ENCODE measurements at places on chromosomes 3 and 15.

- no peak for DNase-seq
These were observed 7.9 kb upstream of the PIK3CB start for GRCh38 chr3:138842483-138843188.

DNA sequence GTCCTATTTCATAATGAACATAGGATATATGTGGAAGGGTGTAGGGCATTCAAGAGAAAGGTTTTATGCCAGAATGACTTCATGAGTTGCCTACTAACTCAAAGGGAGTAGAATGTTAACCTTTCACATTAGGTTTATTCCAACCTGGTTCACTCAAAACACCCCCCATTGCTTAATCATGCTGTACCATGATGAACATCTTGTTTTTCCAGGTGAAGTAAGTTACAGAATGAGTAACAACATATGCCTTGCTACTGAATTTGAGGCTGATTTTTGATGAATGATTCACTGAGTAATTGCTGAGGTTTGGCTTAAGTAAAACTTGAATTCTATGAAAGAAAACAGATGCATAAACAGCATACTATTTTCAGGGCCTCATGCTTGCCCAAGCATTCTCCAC, 5.9 kb upstream of the CLDN16 start:
- DNase-seq = no peak

DNA sequence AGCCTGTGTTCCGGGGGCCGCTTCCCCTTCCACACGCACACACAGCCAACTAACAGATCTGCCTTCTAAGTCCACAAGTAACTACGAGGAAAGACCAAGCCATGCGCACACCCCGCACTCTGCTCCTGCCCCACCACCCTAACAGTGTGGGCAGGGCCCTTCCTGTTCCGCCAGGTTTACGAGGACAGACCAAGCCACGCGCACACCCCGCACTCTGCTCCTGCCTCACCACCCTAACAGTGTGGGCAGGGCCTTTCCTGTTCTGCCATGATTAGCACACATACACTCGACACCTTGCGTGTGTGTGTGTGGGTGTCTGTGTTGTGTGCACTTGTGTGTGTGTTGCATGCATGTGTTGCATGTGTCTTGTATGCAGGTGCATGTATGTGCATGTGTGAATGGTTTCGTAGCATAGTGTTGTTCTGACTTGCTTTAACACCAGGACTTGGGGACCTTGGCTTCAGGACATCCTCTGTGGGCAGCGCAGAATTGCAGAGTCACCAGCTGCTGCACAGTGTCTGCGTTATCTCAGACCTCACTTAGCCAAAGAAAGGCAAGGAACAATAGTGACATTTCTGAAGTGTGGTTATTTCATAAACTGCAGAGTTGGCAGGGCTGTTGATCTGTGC, 114.4 kb downstream of the CHSY1 start:
- DNase-seq = no peak

DNA sequence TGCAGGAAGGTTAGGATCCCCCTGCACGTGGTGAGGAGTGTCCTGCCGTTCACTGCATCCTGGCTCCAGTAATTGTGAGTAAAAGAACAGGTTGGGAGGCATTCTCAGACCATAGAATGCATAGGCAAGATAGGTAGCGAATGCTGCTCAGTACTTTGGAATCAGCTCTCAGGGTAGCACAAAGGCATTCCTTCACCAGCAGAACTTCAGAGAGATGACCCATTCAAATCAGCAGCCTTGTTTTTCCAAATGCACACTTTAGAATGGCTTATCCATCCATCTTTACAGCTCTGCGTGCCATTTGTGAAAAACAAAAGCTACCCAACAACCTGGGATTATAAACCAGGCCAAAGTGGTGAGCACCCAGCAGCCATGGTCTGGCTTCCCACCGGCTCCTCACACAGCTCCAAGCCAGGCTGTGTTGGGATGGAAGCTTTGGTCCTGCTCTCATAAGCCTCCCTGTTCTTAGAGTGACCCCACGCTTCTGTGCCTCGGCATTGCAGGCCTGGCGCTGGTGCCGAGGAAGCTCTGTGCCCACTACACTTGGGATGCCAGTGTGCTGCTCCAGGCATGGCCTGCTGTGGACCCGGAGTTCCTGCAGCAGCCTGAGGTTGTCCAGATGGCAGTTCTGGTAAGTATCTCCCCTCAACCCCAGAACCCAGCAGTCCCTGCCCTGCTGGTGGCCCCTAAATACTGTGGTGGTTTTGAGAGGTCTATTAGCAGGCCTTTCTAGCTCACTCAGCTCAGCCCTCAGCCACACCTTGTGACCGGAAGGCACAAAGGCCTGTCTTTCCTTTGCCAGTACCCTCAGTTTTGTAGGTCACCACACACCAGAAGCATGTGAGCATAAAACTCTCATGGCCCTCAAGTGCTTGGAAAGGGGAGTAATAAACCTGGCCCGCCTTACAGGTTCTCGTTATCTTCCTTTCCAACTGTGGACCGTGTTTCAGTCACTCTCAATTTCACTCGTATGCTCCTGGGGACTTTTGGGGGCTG, 52.9 kb upstream of the LIMD1 start:
- DNase-seq = no peak

- no peak for DNase-seq
These were observed 71.8 kb downstream of the DTWD1 start for GRCh38 chr15:49692514-49693090.

GRCh38 chr3:18051306-18051705, 308.9 kb upstream of the TBC1D5 start:
- no peak for DNase-seq

DNA sequence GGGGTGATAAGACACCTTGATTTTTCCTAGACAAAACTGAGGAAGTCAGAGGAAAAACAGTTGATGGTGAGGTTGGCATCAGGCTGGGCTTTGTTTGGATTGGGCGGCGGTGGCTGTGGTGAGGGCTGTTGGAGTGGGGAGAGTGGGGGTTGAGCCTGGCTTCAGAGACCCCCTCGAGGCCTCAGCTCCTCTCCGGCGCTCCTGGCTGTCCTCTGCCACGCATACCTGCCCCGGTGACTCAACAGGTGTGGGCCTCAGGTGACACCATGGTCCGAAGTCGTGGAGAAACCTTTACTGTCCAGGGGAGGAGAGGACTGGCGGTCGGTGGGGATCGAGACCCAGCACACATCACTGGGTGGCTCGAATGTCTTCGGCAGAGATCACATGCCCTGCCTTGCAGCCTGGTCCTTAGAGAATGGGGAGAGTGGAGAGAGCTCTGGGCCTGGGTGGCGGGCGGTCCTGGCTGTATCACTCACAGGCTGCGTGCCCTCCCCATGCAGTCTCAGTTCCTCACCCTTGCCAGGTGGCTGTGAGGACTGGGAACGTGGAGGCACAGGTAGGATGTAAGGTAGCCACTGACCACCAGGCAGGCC, 2.6 kb downstream of the APBA2 start:
- DNase-seq = no peak

DNA sequence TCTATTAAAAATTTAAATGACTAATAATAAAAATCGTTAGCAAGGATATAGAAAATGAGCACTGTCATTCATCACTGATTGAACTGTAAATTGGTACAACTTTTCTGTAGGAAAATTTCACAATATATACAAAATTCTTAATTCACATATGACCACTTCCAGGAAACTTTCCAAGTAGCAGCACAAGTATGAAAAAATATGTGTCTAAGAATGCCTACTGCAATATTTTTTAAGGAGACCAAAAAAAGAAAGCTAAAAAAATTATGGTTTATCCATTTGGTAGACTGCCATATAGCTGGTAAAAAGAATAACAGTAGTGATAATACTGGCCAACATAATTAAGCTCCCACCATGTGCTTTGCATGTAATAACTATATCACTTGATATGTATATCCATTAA, 59.2 kb downstream of the KLHL6 start:
- no peak for DNase-seq

DNA sequence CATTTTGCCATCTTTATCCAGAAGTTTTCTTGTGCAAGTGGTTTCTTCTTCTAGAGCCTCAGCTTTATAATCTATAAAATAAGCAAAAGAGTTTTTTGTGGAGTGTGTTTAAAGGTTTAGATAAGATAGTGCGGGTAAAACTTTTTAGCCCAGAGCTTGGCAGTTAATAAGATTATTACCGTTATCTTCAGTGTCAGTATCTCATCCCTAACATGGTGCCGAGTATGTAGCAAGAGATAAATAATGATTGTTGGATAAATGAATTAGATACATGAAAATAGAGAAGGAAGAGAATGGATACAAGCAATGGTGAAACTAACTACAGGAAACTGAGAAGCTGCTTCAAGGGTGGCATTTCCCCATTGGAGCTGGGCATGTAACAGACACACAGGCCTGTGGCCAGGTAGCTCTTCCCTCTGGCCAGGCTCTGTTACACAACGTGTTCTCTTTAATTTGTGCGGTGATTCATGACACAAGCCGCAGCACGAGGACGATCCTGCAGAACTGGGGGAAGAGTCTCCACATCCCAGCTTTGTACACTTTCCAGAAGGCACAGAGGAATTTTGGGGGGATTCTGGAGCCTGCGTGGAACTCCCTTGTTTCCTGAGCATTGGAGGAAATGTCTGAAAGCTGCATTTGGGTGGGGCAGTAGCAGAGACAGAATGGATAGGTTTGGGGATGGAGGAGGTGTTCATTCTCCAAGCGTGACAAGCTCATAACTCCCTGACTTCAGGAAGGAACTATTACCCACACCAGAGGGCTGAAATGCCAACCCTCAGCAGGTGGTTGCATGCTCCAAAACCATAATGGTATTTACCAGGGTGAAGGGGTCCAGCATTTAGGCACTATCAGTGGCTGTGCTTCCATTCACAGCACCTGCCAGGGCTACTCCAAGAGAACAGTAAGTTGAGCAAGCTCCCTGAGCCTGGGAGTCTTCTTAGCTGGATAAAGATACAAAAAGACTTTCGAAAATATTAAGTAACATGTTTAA, 14.2 kb upstream of the ST6GAL1 start:
- no peak for DNase-seq

DNA sequence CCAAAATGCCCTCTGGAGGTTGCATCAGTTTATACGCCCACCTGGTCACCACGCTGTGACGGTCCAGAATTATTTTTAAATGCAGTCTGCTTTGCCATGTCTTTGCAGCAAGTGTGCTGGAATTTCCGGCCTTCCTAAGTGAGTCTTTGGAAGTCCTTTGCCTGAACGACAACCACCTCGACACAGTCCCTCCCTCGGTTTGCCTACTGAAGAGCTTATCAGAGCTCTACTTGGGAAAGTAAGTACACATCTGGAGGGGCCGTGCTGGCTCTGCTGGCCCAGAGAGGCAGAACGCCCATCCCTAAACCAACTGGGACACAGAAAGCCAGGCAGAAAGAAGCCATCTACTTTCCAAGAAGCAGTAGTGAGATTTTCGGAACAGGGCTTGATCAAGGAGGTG, 101.8 kb downstream of the LRRK1 start:
- no peak for DNase-seq

GRCh38 chr3:70752051-70752450, 439.6 kb upstream of the MDFIC2 start:
- DNase-seq = no peak

GRCh38 chr3:172539273-172539672, 16.0 kb upstream of the TNFSF10 start:
- no peak for DNase-seq

DNA sequence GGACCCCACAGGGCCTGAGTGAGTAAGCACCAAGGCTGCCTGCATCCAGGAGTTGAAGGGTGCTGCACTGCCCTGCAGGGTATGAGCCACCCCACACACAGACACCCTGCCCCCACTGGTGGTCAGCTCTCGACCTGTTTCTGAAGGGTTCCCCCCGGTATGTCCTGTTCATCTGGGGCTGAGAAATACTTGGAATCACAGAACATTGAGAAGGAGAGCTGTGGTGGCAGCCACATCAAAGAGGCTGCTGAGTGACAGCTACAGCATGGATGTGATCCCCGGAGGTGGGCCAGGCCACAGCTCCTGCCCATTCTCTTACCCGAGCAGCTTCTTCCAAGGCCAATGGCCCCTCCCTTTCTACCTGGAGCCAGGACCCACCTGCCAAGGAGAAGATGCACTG, 66.4 kb upstream of the PLXNA1 start:
- no peak for DNase-seq

DNA sequence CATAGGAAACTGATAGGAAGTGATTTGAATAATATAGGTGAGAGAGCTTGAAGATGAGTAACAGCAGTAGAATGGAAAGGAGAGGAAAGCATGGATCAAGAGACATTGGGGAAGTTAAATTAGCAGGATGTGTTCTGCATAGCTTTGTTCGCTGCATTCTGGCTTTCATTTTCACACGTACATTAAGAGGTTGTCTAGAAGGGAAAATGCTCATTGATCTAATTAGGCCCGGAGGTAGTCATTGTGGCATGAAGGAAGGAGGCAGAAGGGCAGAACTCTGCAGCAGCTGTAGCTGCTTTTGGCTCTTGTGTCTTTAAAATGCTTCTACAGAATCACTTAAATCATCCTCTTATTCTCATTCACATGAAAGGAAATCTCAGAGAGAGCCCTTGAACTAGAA, 40.3 kb downstream of the KCNAB1 start:
- DNase-seq = no peak

DNA sequence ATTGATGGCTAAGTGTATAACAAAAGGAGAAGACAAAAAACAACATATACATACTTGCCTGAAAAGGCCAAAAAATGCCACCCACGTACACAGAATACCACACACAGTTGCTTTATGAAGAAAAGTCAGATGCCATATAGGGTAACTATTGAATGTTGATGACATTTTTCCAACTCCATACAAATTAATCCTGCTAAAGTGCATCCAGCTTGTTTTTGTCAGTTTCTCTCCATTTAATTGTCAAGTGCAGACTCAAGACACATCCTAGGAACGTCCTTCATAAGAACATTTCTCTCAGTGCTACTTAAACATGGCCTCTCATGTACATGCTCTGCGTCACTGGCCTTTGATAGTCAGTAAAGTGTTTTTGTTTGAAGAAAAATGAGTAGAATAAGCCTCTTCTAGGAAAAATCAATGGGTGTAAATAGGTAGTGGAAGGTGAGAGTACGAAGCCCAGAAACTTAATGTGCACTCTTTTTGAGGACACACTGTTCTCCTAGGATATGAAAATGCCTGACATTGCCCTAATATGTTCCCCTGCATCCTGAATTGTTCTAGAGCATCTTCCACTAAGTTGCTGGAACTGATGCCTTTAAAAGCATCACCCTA, 267.4 kb upstream of the ATP11B start:
- no peak for DNase-seq

DNA sequence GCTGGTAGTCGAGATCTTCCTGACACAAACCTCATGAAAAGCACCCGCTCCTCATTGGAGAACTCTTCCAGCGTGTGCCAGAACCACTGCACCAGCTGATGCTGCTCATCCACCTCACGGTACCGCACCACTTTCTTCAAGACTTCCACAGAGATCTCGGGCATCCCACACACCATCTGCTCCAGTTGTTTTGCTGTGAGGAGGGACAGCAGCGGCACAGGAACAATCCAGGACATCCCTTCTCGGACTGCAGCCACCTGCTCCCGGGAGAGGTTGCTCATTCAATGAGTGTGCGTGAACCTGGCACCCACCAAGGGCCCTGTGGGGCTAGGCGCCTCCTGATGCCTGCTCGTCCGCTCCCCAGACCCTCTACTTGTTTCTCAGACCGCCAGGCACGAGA, 15.1 kb downstream of the FBXL22 start:
- no peak for DNase-seq

DNA sequence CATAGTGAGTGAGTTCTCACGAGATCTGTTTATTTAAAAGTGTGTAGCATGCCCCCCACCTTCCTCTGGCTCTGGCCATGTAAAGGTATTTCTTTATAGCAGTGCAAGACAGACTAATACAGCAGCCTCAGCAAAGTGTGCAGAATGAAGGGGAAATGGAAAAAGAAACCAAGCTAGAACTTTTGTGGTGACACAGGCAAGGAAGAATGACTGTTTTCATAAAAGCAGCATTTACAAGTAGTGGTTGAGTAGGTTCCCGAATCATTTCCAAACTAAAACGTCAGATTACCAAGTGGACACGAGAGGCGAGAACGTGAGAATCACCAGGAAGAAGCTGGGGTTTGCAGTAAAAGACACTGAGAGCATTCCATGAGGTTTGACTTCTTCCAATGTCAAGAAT, 100.2 kb upstream of the AKAP13 start:
- DNase-seq = no peak

Measured in right cardiac atrium (tissue), 5 donors.